ENCODE measurements at places on chromosomes 7 and 10. TPM values are rescaled to one million over a fixed set of nuclear protein-coding genes. Genes with fewer than 3 reads are reported as not detected.

Gene NUDCD3
- 97.7 TPM for total RNA-seq

Gene CCDC146
- 15.4 TPM for total RNA-seq

Gene EIF5AL1
- 0.54 TPM for total RNA-seq

Gene MEOX2
- 1.2 TPM for total RNA-seq

Gene MOGAT3
- 0.25 TPM for total RNA-seq

Gene CPA1
- total RNA-seq: 0.50 TPM

Gene MRC1
- 67.8 TPM for total RNA-seq

Gene MUC12
- 3.8 TPM for total RNA-seq

Gene PON1
- not detected for total RNA-seq

Gene MIOS
- 37.0 TPM for total RNA-seq

Gene CFAP70
- 6.0 TPM for total RNA-seq

Gene PRF1
- 8.8 TPM for total RNA-seq

Gene MYL10
- not detected for total RNA-seq

Gene GIMAP6
- total RNA-seq: 48.7 TPM

Gene RBP3
- not detected for total RNA-seq

Gene TMEM229A
- not detected for total RNA-seq

Gene C10orf95
- 2.7 TPM for total RNA-seq

Gene PAPOLB
- 0.06 TPM for total RNA-seq

Gene SMKR1
- 0.63 TPM for total RNA-seq

Gene AEBP1
- total RNA-seq: 164 TPM

Gene CNPY1
- not detected for total RNA-seq

Gene GRID2IP
- total RNA-seq: 0.76 TPM

Gene C10orf53
- not detected for total RNA-seq

Gene ZCCHC24
- total RNA-seq: 21.3 TPM

Gene OR2A5
- total RNA-seq: not detected

Gene CYP3A7
- not detected for total RNA-seq

Gene SLC35B4
- total RNA-seq: 12.9 TPM

Gene HACD1
- total RNA-seq: 11.6 TPM

Gene TMEM225B
- 2.6 TPM for total RNA-seq

Gene OR6B1
- not detected for total RNA-seq

Gene OR13A1
- not detected for total RNA-seq

Gene GHRHR
- total RNA-seq: not detected

Gene SFR1
- 9.3 TPM for total RNA-seq

Gene ADIRF
- total RNA-seq: 357 TPM

Gene POMZP3
- 23.5 TPM for total RNA-seq

Gene EMX2
- 82.8 TPM for total RNA-seq

Gene SPDYE6
- total RNA-seq: not detected

Gene FGFBP3
- 2.7 TPM for total RNA-seq

Gene STAMBPL1
- 6.9 TPM for total RNA-seq

Gene LMOD2
- total RNA-seq: not detected

Gene MAT1A
- total RNA-seq: 1.1 TPM

Gene TBRG4
- total RNA-seq: 67.8 TPM

Gene ZNF727
- total RNA-seq: 5.3 TPM

Gene TDRD1
- 0.88 TPM for total RNA-seq

Gene POLR2J2
- total RNA-seq: 10.5 TPM

Gene CYP2E1
- total RNA-seq: 2.9 TPM

Gene STRIP2
- total RNA-seq: 0.88 TPM

Gene LIPN
- 0.41 TPM for total RNA-seq

Gene GCK
- total RNA-seq: 0.25 TPM

Gene CWF19L1
- 25.0 TPM for total RNA-seq

Gene SKIDA1
- total RNA-seq: 2.9 TPM

Gene HHEX
- 10.0 TPM for total RNA-seq

Gene WNT8B
- total RNA-seq: not detected

Gene ATRNL1
- total RNA-seq: 7.1 TPM

Gene CHAT
- total RNA-seq: not detected

Gene OIT3
- total RNA-seq: not detected

Gene WNT2
- 0.57 TPM for total RNA-seq

Gene PAX4
- not detected for total RNA-seq

Gene COL1A2
- total RNA-seq: 149 TPM
